ENCODE measurements at places on chromosomes 6 and 20.
A peak's percentile ranks its signal among the peaks of the same experiment; 100 is the strongest.

DNA sequence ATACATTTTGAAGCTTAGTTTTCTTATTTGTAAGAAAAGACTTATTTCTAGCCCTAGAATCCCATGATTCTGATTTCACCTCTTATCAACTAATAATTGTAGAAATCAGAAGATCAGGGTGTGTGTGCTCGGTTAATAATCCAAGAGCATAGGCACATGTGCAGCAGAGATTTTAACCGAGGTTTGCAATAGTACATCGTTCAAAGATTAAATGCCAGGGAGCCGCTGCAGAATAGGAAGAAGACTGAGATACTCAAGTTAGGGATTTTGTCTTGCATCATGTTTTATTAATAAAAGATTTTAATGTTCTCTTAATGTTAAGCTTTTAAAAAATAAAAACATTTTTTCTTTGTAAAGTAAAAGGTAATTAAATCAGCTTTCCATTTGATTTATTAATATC is 6.9 kb downstream of the STX16 start:
- DNase-seq = no peak

DNA sequence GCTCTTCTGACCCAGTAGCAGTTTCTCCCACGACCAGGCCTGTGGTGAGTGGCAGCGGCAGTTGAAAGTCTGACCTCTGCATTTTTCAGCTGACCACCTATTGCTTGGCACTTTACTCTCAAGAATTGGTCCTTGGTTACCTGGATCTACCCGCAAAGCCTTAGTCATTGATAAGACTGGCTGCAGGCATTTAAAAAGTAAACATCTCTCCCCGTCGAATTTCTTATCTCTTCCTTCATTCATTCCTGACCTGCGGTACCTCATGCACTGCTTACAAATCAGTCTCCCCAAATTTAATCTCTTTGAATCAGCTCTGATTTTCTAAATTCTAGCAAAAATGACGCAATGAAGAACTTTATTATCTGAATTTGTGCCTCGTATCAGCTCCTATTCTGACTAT is 26.1 kb upstream of the IPCEF1 start:
- no peak for DNase-seq

- DNase-seq = no peak
These were observed 251.7 kb downstream of the NKAIN2 start for GRCh38 chr6:124055395-124055794.

DNA sequence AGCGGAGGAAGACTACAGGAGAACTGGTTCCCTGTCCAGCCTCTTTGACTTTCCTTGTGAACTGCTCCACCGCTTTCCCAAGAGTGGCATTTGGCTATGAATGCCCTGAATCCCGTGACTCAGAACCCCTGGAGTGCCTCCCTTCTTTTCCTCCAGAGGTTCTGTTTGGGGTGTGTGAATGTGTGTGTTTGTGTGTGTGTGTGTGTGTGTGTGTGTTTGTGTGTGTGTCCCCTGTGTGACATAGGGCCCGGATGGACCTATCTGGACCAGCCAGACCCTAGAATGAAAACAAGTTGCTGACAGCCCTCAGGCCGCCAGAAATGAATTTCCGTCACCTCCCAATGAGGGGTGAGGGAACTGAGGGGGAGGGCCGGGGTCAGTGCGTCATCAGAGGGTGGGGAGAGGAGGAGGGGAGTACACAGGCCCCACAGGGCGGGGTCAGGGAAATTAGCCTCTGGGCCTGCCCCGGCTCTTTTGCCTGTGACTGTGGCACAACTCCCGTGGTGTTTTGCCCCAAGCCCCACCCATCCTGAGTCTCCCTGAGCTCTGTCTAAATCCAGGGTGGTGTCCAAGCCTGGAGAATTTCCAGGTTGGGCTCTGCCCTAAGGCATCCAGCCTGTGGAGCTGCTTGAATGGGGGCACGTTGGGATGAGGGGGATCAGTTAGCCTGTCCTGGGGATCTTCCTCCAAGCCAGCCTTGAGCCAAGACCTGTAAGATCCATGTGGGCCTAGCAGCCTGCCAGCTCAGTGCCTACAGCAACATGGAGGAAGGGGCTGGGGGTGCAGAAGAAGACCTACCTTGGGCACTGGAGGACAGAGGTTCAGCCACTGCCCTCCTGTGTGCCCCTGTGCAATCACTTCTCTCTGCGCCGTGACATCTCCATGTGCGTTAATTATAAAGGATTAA is 15.2 kb upstream of the MRPS18A start:
- DNase-seq = peak; percentile 62

DNA sequence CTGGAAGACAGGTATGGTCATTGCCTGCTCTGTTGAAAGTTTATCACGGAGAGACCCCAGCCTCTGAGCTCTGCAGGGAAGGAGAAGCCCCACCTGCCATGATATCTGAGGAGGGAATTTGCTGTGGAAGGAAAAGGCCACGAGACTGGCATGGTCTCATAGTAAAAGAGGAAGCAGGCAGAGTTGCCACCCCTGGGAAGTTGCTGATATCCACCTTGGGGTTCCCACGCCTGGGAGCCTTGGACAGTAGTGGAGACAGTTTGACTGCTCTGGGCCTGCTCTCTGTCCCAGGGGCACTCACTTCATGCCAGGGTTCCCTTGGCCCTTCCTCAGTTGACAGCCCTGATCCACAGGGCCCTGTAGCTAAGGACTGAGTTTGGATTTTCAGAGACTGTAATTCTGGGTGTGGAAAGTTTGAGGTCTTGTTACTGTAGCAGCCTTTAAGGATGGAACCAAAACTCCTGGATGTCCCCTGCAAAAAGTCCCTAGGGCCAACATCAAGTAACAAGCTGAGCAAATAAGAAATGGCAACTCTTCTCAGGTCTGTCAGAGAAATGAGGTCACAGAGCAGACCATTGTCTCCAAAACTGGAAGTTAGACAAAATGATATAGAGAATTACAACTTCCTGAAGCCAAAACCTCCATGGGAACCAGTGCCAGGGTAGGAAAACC is 6.9 kb upstream of the SIRPB1 start:
- DNase-seq = no peak

GRCh38 chr6:158559895-158560835 is at the start of gene TMEM181:
TSS of gene TMEM181 (plus strand) at chr6:158560091. CDS start at chr6:158560225, 134 bp downstream.
- peak; percentile 65 for DNase-seq

DNA sequence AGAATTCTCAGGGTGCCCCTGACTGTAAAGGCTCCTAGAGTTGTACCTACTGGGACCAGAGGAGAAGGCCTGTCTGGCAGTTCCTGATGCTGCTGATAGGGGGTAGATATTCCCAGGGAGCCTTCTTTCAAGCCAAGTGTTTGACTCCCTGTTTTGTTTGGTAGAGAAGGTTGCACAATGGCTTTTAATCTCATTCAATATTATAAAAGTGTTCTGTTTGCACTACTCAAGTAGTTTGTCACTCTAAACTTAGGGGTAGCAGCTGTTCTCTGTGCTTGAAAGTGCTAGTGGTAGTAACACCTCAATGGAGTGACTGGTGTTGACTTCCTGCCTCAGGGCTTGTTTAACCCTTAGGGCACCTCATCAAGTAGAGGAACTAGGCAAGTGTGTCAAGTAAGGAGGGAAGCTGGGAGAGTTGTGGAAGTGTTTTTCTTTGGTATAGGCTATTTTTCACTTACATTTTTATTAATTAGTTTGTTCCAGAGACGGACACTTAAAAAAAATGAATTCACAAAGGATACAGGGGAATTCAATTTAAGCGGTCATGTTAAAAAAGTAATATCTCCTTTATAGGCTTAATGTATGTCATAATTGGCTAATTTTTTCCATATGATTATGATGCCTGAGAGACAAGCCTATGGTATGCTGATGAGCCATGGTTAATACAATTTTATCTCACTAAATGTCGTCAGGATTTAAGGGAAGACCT is 38.1 kb downstream of the BICRAL start:
- no peak for DNase-seq

DNA sequence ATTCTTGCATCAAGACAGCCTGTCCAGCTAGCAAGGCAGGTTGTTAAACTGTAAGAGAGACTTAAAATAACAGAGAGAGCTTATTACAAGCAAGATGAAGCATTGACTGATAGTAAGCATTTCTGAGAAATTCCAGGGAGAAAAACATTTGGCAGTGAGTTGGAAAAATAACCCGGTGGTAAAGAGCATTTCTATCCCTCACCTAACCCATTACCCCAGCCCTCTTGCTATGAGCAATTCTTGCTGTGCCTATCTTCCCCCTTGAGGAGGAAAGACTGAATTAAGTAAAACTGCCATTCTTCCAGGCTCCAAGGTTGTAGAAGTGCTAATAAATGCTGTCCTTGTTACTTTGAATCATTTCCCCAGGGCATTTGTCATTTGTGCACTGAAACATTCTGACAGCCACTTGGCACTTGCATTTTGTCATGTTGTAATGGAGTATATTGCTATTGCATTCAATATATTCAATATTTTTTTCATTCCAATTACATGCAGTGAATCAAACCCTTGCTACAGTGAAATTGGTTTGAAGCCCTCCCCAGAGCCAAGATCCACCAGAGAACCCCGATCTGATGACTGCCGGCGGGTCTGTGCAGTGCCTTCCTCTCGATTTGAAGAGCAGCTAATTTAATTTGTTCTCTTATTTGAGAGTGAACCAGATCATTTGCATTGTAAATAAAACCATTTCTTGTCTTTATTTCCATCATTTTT is 291.1 kb downstream of the HIVEP2 start:
- no peak for DNase-seq

- DNase-seq = no peak
These were observed 37.1 kb downstream of the MYLK4 start for GRCh38 chr6:2713473-2714110.

Data from neural crest cell (in vitro differentiated cells).